ENCODE measurements at places on chromosomes 13 and 19.

- no peak for DNase-seq
Observed at GRCh38 chr19:3386447-3387234, 20.3 kb downstream of the NFIC start.

DNA sequence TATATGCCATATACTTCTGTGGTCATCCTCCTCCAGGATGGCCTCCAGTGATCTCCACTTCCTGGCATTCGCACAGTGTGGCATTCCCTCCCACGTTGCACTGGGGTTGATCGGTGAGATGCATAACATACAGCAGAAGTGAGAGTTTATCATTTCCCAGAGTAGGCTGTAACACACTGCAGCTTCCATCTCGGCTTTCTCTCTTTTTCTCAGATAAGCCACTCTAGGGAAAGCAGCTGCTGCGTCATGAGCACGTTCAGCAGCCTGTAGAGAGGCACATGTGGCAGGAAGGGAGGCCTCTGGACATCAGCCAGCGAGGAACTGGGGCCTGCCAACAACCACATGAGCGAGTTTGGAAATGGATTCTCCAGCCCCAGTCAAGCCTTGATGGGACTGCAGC is 807.1 kb downstream of the DIAPH3 start:
- DNase-seq = no peak

GRCh38 chr13:39536274-39536673 is 66.7 kb downstream of the LHFPL6 start:
- DNase-seq = no peak

GRCh38 chr13:108734676-108735075 is 105.3 kb downstream of the MYO16 start:
- DNase-seq = no peak

DNA sequence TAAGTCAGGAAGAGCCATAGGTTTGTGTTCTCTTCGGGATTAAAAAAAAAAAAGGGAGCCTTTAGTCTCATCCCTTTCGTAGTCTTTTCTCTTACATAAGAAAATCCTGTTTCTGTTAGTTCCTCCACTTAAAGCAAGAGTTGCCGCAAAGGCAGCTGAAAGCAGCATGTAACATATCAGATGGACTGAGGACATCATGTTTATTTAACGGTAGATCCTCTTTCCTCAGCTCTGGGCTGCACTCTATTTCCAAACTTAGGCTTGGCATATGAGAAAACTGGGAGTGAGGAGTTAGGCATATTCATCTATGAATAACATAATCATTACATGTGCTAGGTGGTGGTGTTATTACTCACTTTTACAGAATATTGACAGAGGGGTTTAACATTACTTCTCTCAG is 391.2 kb downstream of the KLF12 start:
- DNase-seq = no peak

DNA sequence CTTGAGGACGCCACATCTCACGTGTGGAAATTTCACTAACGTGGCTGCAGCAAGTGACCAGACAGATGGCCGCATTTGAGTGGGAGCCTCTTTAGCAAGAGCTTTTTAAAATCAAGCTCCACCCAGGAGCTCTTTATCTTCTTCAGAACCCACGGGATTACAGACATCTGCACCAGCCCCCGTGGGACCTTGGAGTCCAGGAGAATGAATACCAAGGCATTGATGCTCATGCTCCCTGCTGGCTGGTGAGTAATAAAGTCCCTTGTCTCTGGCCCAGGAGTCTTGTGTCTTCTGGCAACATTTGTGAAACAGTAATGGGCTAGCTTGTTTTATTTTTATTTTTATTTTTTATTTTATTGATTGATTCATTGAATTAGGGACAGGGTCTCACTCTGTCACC is 64.4 kb downstream of the TRPM4 start:
- no peak for DNase-seq

- no peak for DNase-seq
Observed at GRCh38 chr13:108789476-108789875, 160.1 kb downstream of the MYO16 start.

GRCh38 chr13:35826626-35827254 is 304.4 kb downstream of the DCLK1 start:
- no peak for DNase-seq
